Activated CD8-positive, alpha-beta memory T cell treated with anti-CD3 and anti-CD28 coated beads for 4 hours (primary cell): ENCODE measurements at places on chromosomes 7 and 10.

GRCh38 chr7:17526621-17527020 is 228.2 kb downstream of the AHR start:
- no peak for DNase-seq

- DNase-seq: no peak
These were observed 30.4 kb downstream of the TMEM270 start for GRCh38 chr7:73891178-73891885.

DNA sequence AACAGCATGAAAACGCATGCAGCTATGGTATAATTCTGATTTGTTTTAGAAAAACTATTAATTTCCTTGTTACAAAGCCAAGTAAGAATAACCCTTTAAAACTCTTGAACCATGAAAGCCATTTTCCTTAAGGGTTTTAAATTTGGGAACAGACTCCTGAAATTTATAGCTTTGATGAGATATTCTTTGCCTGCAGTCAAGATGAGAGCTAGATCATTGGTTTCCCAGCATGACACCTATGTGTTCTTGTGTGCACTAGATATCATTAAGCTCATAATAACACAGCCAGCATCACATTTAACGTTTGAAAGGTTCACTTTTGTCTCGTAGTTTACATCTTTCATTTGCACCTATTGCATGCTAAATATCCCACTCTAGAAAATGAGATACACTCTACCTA is 202.2 kb downstream of the PHF14 start:
- no peak for DNase-seq

- no peak for DNase-seq
These were observed 53.9 kb downstream of the SHH start for GRCh38 chr7:155758348-155758747.

GRCh38 chr10:116150606-116151005 is 122.4 kb downstream of the GFRA1 start:
- no peak for DNase-seq
